ENCODE measurements at places on chromosomes 2 and 18. TPM values are rescaled to one million over a fixed set of nuclear protein-coding genes. Genes with fewer than 3 reads are reported as not detected.

- no peak for DNase-seq
Observed at GRCh38 chr18:57975805-57976204, 68.2 kb upstream of the NEDD4L start.

DNA sequence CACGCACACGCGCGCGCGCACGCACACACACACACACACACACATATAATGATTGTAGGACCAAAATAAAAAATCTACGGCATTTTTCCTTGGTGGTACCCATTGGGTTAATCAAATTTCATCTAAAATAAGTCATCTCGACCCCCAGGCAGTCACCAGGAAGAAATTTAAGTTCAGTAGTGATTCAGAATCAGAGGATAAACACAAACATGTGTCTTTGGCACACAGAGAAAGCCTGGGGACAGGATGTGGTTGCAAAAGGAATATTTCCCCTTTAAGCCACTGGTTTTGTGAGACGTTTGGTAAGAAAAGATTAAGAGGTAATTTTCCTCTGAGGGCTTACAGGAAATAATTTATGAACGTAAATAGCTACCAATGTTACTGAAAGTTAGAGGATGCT is 171.6 kb upstream of the PIEZO2 start:
- DNase-seq = no peak

- no peak for DNase-seq
Observed at GRCh38 chr18:61643884-61644647, 248.7 kb downstream of the RNF152 start.

GRCh38 chr2:149984311-149984710 is 396.7 kb upstream of the MMADHC start:
- no peak for DNase-seq

DNA sequence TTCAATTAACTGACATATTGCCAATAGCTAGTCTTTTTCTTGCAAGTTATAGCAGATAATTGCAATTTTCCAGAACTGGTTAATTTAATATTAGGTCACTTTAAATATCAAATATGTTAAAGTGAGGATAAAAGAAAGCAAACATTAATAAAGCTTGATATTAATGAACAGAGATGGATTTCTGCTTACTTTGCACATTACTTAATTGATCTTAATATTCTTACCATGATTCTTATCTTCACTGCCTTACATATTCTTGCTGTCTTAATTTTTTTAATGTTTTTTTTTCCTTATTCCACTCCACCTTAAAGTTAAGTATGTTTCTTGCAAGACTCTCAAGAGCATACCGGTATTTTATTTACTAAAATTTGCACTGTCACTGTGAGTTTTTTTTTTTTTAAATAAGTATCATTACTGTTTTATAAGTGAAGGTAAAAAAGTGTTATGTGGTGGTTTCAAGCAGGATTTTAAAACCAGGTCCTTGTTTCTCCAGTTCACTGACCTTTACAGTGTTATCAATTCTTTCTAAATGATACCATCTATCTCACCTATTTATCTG is 33.9 kb downstream of the PPP3R1 start:
- DNase-seq = no peak

The SP3 gene
- 200 TPM for total RNA-seq

All from natural killer cell (primary cell).